Activated CD8-positive, alpha-beta memory T cell treated with anti-CD3 and anti-CD28 coated beads, Interleukin-2, amount 10 ng/mL, durations not matched to agents 7 days and 5 days (primary cell): ENCODE measurements at places on chromosomes 5 and 9.

DNA sequence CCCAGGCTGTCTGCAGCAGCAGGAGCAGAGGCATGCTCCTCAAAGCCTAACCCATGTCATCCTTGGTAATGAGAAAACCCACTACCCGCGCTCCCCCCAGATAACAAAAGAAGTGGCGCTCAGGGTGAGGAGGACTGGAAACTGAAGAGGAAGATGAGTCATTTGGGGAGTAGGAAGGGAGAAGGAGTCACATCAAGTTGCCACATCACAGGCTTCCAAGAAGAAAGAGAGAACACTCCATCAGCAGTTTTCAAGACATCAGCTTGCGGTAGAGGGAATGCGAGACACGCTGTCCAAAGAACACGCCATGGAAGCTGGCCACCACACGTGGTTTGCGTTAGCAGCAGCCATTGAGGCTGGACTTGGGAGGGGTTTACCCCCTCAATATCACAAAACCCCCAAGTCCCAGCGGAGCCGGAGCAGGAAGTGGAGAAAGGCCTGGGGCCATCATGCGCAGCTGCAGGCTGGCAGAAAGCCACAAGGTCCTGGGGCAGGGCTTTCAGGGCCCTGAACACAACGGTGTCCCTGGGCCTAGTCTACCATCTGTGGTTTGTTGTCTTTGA lies 41.5 kb downstream of the SH3PXD2B start:
- no peak for DNase-seq

- DNase-seq: no peak
These were observed 64.2 kb upstream of the SELENOP start for GRCh38 chr5:42875785-42876374.

DNA sequence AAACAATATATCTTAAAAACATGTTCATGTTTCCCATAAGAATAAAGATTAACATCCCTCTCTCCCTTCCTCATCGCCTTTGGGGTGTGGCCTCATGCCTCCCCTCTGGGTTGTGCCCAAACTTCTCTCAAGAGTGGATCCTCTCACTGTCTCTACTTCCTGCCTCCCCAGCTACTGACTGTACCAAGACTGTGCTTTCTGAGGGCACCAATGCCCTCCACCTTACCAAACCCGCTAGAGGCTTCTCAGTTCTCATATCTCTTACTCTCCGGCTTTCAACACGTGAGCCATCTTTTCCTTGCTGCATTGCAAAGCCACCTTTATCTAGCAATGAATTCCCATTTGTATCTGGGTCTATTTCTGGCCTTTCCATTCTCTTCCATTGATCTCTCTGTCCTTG lies 34.4 kb upstream of the KCNIP1 start:
- no peak for DNase-seq

- DNase-seq: no peak
These were observed 37.5 kb upstream of the DMRT1 start for GRCh38 chr9:804026-804425.

DNA sequence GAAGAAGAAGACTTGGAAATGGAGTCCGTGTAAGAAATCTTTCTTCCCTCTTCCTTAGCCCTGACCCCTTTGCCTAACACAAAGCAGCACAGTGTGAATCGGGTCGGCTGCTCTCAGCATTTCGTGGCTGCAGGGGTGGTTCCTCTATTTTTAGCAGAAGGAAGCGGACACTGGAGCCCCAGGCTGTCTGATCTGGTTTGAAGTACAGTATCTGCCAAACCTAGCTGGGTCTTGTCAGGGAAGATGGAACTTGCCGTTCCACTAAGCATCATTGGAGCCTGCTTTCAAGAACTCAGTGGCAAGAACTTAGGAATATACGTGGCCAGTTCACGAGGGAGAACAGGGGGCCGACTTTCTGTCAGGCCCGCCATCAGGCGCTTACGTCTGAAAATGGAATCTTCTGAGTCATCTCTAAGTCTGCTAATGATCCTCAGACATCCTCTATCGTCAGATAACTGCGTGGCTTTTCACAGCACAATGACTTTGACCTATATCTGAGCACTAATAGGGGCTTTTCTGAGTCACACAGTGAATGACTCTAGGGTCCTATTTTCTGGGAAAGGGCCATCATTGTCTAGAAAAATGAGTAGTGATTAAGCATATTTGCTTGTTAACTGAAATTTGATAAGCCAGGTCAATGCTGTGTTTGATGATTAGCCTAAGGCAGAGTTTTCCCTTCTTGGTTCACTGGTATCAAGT lies 43.3 kb upstream of the NCS1 start:
- peak; percentile 81 for DNase-seq

DNA sequence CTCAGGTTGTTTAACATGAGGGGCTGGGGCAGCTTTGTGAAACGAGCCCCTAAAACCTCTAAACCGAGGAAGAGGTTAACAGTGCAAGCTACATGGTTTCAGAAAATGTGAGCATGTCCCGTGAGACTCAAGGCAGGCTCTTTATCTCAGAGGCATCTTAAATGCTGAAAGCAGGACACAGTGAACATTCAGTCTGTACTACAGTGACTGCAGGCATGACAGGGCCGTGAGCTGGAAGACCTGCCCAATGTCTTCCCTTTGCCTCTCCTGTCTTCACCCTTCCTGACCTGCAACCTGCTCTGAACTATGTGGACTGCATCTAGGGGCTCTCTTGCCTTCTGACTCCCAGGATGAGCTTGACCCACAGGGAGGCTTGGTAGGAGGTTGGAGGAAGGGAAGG lies 58.3 kb downstream of the PRLR start:
- DNase-seq: no peak

DNA sequence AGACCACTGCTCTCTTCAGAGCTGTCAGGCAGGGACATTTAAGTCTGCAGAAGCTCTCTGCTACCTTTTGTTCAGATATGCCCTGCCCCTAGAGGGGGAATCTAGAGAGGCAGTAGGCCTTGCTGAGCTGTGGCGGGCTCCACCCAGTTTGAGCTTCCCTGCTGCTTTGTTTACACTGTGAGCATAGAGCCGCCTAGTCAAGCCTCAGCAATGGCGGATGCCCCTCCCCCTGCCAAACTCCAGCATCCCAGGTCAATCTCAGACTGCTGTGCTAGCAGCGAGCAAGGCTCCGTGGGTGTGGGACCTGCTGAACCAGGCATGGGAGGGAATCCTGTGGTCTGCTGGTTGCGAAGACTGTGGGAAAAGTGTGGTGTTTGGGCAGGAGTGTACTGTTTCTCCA lies 59.9 kb downstream of the CAVIN4 start:
- no peak for DNase-seq

DNA sequence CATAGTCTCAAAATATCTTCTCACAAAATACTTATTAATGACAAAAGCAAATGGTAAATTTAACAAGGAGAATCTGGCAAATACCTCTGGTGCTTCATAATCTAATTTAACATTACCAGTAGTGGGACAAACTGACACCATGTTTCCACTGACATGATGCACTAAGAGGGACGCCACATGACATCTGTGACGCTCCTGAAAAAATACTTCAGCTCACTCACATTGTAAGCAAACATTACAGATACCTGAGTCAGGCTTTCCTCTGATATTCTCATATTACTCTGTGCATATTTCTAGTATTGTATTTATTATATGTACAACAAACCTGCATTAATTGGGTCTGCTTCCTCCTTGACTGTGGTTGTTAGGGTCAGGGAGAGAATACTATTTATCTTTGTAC lies 56.7 kb upstream of the OSMR start:
- DNase-seq: no peak

DNA sequence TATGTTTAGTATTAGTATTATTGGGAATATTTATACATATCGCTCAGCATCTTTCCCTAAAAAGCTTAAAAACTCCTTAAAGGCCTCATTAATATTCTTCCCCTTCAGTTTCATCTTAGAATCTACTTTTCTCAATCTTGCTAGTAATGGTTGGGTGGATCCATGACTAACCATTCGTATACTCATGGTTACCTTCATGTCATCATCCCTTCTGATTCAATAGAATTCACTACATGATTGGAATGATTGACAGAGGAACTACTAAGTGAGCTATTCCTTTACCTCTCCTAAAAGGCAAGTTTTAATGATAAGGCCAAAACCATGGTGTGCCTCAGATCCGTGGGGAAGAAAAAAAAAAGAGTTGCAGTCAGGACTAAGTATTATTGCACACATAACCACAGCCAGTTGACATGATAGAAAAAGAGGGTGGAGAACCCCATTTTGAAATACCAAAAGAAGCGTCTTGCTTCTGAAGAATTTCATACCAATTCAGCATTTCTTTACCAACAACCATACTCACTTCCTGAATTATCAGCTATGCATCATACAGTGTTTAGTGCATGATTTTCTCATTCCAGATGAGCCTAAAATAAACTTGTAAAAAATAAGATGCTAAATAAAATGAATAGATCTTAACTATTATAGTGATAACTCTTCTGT lies 624.6 kb downstream of the PDE4D start:
- no peak for DNase-seq

DNA sequence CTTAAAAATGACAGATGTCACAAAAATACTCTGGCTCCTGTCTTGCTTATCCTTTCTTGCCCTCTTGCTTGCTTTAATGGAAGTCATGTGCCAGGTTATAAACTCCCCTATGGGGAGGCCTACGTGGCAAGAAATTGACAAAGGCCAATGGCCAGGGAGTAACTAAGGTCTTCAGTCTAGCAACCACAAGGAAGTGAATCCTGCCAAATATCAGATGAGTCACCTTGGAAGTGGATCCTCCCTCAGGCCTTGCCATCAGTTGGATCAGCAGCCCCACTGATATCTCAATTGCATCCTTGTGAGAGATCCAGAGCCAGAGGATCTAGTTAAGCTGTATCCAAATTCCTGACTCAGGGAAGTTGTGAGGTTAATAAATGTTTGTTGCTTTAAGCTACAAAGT lies 82.8 kb downstream of the CAAP1 start:
- no peak for DNase-seq

GRCh38 chr9:109707355-109707754 lies 72.6 kb upstream of the PALM2AKAP2 start:
- DNase-seq: no peak

DNA sequence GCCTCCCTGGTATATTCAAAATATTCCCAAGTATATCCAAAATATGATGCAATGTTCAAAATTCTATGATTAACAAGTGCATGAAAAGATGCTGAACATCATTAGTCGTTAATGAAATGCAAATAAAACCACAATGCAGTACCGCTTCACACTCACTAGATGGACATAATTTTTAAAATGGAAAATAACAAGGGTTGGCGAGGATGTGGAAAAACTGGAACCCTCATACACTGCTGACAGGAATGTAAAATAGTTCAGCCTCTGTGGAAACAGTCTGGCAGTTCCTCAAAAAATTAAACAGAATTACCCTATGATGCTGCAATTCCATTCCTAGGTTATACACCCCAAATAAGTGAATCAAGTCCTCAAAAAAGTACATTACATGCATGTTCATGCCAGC lies 36.1 kb upstream of the MYOT start:
- no peak for DNase-seq

DNA sequence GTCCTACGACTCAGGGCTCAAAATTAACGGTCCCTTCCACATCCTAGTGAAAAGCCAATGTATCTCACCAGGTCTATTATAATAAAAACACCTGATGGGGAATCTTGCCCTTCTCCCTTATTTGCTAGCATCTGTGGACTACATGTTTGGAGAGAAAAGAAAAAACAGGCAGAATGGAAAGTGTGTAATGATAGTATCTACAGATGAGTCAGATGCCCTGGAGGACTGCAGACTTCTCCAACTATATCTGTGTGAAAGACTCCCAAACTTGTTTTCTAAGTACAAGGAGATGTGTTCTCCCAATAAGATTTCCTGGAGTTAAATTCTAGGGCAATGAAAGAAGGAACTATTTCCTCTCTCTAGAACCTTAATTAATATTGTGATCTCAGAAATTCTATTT lies 66.0 kb downstream of the FOXB2 start:
- DNase-seq: no peak

GRCh38 chr5:175738126-175738525 lies 80.3 kb downstream of the HRH2 start:
- no peak for DNase-seq

DNA sequence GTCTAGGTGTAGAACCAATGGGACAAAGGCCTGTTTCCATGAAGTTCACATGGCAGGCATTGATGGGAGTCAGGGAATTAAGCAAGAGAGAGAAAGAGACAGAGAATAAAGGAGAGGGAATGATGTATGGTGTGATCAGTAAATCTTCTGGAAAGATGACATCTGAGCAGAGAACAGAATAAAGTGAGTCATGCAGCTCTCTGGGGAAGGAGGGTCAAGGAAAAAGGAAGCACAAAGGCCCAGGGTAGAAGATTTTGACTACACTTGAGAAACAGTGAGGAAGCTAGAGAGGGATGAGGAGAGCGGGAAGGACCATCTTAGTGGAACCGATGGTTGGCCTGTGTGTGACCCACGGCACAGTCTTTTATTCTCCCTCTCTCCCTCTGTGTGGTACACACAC lies 425.9 kb downstream of the SPOCK1 start:
- DNase-seq: no peak

DNA sequence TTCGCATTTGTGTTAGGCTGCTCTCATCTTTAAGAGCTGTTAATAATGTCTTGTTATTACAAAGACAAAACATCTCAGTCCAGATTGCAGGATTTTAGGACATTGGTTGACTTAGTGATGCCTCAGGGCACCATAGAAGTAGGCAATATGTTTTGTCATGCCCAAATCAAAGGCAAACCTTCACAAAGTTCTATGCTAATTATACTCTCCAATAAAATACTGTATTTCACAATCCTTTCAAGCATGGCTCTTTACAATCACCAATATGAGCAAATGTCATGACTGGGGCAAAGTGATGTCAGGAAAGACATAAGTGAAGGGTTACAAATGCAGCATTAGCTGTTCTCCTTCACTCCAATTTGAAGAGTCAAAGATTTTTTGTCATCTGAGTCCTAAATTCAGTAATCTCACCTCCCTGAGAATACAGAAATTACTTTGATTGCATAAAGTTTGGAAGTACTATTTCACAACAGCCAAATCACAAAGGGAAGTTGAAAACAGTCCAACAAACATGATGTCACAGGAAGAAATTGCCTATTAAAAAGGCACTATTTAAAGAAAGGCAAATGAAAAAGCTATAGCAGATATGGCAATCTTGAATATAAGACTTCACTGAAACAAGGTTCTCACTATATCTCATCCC lies 303.2 kb downstream of the PRR16 start:
- DNase-seq: no peak

DNA sequence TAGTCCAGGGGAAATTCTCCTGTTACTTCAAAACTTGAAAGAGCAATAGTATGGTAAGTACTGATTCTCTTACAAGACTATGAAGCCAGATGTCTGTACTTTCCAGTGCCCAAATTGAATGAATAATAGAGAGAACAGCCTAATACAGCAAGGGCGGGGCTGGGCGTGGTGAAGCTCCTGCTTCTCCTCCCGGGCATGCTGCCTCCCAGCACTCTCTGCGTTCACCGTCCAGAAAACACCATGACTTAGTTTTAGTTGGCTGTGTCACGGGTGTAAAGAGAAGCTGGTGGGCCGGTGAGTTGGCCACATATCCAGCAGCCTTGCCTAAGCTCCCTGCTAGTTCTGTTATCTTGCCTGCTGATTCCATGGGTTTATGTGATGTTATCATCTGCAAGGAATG lies 40.7 kb upstream of the ADAMTS2 start:
- no peak for DNase-seq

- no peak for DNase-seq
These were observed 17.1 kb upstream of the HSD17B3 start for GRCh38 chr9:96318921-96319565.
